ENCODE measurements at places on chromosomes 2 and 18. TPM values are rescaled to one million over a fixed set of nuclear protein-coding genes. Genes with fewer than 3 reads are reported as not detected.

The TMEM37 gene
- not detected for total RNA-seq

The LINC00305 gene
- not detected for total RNA-seq

The PAX8 gene
- 2.3 TPM for total RNA-seq

The ARHGAP15 gene
- 47.0 TPM for total RNA-seq

GRCh38 chr2:137772451-137772850 is 191.8 kb upstream of the HNMT start:
- no peak for DNase-seq
- no peaks in the 10 kb centered on the region for H3K4me1 ChIP-seq
- H3K27ac ChIP-seq, result no peak overlapping the region
- H3K36me3 ChIP-seq, result no peaks in the 10 kb centered on the region

- H3K4me3 ChIP-seq, result no peak overlapping the region
- DNase-seq, result no peak
- no peaks in the 10 kb centered on the region for H3K27me3 ChIP-seq
- H3K27ac ChIP-seq, result no peak overlapping the region
These were observed 2.9 kb upstream of the KHK start for GRCh38 chr2:27083410-27084296.

GRCh38 chr2:101380376-101380775 is 6.9 kb downstream of the CREG2 start:
- no peaks in the 10 kb centered on the region for H3K4me1 ChIP-seq
- DNase-seq, result no peak
- no peak overlapping the region for H3K27ac ChIP-seq
- H3K36me3 ChIP-seq, result no peaks in the 10 kb centered on the region

GRCh38 chr2:128753800-128754199 is 435.1 kb upstream of the HS6ST1 start:
- no peak overlapping the region for H3K27ac ChIP-seq
- H3K4me1 ChIP-seq, result peaks cover 14% of the 10 kb centered on the region
- no peak overlapping the region for H3K4me3 ChIP-seq
- peaks cover 18% of the 10 kb centered on the region for H3K27me3 ChIP-seq
- DNase-seq, result no peak

DNA sequence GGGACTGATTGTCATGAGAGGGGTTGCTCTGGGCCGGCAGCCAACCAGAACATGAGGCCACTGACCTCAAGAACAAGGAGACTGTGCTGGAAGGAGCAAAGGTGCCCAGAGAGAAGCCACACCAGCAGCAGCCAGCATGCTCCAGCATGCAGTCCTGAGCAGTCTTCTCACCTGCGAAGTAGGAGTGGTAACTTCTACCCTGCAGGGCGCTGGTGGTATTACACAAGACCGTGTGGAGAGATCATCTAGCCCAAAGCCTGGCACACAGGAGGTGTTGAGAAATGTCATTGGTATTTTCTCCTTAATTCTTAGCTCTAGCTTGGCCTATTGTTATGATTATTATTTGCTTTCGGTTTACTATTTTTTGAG is 132.7 kb downstream of the TSN start:
- H3K36me3 ChIP-seq, result no peaks in the 10 kb centered on the region
- no peaks in the 10 kb centered on the region for H3K27me3 ChIP-seq
- no peaks in the 10 kb centered on the region for H3K4me1 ChIP-seq
- H3K4me3 ChIP-seq, result no peak overlapping the region

- DNase-seq, result no peak
- no peak overlapping the region for H3K27ac ChIP-seq
- H3K36me3 ChIP-seq, result no peaks in the 10 kb centered on the region
- no peaks in the 10 kb centered on the region for H3K4me1 ChIP-seq
These were observed 134.1 kb downstream of the SLC8A1 start for GRCh38 chr2:40317761-40318160.
